ENCODE measurements at places on chromosomes 1 and 21.

- DNase-seq = no peak
These were observed 5.2 kb upstream of the KAZN start for GRCh38 chr1:14593302-14593701.

DNA sequence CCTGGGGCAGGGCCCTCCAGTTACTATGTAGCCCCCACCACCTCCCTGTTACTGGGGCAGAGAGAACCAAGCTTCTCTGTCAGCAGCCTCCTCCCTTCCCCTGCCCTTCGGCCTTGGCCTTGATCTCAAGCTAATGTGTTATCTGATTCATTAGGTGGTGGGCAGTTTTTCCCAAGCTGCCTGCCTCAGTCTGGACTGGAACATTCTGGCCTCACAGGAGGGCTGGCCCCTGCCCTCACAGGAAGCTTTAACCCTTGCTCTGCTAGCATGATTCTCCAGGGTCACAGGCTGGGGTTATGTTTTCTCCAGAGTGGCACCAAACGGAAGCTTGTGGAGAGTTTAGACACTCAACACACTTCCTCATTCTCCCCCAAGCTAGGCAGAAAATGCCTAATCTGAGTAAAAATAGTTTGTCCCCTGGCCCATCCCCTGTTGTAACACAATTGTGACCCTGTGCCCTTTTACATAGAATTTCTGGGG, 37.2 kb upstream of the SLC6A9 start:
- DNase-seq = no peak

DNA sequence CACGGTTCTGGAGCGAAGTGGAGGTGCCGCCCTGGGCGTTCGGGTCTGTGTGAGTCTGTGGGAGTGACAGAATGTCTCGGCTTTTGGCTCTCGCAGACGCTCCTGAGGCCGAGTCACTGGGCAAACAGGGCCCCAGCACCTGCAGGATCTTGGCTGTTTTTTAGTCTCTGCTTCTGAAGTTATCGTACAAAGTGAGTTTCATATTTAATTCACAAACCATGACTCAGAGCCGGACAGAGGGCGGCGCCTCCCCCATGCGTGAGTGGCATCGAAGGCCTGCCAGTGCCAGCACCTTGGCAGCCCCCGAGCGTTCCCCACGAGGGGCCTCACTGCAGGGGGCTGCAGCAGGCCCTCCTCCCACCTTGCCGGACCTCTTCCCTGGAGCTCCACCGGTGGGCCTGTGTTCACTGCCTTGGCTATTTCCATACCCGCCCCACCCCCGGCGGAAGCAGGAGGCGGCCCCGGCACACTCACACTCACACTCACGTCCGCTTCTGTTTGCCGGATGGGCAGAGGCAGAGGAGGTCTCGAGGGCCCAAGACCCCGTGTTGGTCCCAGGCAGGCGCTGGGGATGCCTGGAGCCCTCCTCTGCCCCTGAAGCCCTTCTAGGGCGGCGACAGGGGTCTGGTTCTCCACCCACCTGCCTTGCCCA, 56.3 kb downstream of the MORN1 start:
- no peak for DNase-seq

- DNase-seq = no peak
These were observed 55.5 kb downstream of the MPZL1 start for GRCh38 chr1:167777269-167777650.

DNA sequence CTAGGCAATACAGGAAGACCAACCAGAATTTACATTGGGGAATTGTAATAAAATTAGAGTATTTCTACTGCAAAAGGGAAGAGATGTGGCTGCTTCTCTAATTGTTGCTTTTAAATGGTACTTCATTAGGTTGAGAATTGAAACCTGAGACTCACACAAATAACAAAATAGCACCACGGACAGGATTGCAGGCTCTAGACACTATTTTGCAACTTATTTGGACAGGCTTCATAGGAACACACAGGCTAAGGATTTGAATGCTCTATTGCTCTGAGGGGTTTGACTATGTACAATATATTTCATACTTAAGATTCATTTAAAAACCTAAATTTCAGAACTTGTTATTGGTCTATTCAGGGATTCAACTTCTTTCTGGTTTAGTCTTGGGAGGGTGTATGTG, 79.6 kb downstream of the ATP1B1 start:
- no peak for DNase-seq

DNA sequence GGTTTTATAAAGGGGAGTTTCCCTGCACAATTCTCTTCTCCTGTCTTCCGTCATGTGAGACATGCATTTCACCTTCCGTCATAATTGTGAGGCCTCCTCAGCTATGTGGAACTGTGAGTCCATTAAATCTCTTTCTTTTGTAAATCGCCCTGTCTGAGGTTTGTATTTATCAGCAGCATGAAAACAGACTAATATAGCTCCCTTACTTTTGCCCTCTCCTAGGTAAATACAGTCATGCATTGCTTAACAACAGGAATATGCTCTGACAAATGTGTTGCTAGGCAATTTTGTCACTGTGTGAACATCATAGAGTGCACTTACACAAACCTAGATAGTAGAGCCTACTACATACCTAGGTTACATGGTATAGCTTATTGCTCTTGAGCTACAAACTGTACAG, 616.8 kb downstream of the RWDD3 start:
- no peak for DNase-seq

- no peak for DNase-seq
These were observed 32.8 kb downstream of the ABCG1 start for GRCh38 chr21:42251654-42252324.

- DNase-seq = no peak
These were observed 162.8 kb downstream of the FASLG start for GRCh38 chr1:172821609-172822274.

DNA sequence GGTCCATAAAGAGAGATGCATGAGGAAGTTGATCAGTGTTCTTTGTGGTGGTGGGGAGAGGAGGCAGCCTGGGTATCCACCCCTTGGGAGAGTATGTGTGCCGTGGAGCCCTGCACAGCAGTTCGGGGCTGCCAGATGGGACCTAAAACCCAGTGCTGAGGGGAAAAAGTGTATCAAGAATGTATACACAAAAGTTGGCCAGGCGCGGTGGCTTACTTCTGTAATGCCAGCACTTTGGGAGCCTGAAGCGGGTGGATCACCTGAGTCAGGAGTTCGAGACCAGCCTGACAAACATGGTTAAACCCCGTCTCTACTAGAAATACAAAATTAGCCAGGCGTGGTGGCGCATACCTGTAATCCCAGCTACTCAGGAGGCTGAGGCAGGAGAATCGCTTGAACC, 4.1 kb upstream of the TTC4 start:
- DNase-seq = no peak

- no peak for DNase-seq
These were observed 2.0 kb downstream of the PBX1 start for GRCh38 chr1:164561007-164561406.

DNA sequence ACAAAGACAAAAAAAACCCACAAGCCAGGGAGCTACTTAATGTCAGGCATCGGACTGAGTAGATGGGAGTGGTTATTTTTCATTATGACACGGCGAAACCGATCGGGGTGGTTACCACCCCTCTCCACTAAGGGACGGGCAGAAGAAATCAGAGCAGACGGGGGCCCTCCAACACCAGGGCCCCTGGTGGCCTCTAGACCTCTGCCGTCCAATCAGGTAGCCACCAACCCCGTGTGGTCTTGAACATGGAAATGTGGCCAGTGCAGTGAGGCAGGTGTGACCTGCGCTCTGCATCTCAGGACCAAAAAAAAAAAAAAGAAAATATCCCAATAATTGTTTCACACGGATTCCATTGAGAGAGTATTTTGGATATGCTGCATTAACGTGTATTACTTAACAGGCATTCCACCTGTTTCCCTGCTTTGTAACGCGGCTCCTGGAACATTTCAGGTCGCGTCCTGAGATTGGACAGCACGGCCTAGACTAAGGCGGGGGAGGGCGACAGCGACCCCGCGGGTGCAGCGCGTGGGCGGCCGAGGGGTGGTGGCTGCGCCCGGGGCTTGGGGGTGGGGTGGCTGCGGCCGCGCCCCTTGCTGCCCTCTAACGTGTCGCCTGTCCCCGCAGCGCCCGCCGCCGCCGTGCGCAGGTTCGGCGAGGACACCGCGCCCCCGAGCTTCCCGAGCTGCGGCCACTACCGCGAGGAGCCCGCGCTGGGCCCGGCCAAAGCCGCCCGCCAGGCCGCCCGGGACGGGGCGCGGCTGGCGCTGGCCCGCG, 48.3 kb downstream of the SIM2 start:
- DNase-seq = no peak

DNA sequence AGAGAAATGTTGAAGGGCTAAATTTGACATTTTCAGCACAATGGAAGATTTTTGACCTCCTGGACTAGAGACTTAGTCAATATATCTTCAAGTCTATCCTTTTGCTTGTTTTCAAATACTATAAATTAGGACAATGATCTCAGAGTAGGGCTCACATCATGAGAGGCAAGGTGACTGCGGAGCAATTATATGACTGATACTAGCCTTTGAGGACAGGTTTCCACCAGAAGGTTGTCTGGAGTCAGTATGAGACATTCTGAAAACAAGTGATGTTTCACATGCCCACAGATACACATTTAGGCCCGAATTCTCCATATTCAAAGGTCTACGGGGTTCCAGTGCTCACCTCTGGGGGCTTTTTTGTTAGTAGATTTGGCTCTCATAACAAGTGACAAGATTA, 142.3 kb upstream of the SAMSN1 start:
- no peak for DNase-seq

DNA sequence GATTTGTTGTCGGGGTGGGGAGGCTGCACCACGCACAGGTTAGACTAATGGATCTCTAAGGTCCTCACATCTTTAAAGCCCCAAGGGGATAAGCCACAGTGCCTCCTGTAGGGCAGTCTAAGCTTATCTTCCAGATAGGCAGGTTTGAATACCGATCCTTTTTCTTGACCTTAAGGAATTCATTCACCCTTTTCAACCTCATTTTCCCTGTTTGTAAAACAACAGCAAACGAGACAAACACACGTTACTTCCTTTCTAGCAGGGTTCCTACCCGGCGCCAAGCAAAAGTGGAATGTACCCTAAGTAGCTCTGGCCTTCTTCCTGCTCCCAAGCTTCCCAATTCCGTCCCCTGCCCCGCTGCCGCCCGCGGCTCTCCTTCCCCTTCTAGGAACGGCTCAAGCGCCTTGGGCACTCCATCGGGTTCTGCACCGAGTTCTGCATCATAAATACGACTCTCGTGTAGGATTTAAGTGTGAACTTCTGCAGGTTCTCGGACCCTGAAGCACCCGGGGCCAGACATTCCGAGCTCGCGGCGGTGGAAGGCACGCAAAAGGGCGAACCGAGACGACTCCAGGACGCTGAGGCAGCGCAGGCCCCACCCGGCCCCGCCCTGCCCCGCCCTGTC, 548 bp upstream of the CDC20 start:
- no peak for DNase-seq

All from head of caudate nucleus (tissue), 42 donors.